Small intestine (tissue), 16 donors: ENCODE measurements at places on chromosomes 1 and 21.

DNA sequence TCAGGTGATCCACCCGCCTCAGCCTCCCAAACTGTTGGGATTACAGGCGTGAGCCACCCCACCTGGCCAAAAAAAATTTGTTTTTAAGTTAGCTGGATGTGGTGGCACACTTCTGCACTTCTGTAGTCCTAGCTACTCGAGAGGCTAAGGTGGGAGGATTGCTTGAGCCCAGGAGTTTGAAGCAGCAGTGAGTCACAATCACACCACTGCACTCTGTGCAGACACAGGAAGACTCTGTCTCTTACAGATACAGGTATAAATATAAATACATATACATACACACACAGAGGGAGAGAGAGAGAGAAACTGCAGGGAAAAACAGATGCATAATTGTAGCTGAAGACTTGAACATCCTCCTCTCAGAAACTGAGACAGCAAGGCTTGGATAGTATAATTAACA is 34.8 kb upstream of the EPS15 start:
- DNase-seq = no peak

- no peak for DNase-seq
These were observed 561 bp upstream of the COQ8A start for GRCh38 chr1:226939438-226940028.

DNA sequence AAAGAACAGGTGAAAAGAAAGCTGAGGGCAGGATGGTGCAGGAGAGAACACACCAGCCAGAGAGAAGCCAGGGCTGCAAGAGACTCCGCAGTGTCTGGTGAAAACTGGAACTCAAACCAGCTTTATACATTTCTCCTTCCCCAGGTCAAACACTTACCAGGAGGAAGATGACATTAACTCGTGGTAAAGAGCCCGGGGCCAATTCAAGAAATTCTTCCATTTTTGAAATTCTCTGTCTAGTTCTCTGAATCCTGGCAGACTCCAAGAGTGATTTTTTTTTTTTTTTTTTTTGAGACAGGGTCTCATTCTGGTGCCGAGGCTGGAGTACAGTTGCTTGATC is 25.8 kb upstream of the SIPA1L2 start:
- DNase-seq = no peak

DNA sequence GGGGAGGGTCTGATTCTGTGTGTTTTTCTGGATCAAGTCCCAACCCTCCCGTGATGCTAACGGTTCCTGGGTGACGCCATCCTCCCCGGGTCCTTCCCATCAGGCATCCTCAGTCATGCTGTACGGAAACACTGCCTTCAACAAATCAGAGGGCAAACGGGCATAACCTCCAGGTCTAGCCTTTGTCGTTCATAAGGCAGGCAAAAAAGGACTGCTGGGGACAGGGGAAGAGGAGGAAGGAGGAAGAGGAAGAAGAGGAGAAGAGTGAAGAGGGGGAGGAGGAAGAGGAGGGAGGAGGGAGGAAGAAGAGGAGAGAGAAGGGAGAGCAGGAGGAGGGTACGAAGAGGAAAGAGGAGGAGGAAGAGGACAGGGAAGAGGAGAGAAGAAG is 84.4 kb downstream of the ITPKB start:
- no peak for DNase-seq

DNA sequence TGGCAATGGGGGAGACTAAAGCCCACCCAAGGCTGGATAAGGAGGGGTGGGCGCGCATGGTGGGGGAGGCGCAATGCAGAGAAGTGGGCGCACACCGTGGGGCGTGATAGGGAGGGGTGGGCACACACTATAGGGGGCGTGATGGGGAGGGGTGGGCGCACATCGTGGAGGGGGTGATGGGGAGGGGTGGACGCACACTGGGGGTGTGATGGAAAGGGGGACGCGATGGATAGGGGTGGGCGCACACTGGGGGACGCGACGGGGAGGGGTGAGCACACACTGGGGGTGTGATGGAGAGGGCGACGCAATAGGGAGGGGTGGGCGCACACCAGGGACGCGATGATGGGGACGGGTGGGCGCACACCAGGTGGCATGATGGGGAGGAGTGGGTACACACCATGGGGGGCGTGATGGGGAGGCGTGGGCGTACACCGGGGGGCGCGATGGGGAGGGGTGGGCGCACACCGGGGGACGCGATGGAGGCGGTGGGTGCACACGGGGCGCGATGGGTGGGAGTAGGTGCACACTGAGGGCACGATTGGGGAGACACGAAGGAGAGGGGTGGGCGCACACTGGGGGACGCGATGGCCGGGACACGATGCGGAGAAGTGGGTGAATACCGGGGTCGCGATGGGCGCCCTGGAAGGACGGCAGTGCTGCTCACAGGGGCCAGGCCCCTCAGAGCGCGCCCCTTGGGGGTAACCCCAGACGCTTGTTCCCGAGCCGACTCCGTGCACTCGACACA is 929 bp downstream of the SUMO3 start:
- DNase-seq = no peak

DNA sequence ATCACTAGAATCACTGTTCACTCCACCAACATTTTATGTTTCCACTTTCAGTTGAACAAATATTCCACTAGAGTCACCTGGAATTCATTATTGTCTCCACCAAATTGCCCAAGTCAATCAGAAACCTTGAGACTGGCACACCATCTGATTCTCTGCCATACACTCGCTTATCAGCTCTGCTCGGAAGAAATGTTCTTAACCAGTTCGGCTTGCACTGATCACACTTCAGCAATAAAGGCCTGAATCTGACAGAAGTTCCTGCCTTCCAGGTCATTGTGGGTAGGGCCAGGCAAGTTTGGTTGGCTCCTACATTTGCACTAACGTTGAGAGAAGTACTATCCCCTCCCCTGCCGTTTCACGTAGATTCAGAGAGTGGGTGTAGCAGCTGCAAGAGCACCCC is 10.0 kb downstream of the TPM3 start:
- DNase-seq = peak; percentile 77

DNA sequence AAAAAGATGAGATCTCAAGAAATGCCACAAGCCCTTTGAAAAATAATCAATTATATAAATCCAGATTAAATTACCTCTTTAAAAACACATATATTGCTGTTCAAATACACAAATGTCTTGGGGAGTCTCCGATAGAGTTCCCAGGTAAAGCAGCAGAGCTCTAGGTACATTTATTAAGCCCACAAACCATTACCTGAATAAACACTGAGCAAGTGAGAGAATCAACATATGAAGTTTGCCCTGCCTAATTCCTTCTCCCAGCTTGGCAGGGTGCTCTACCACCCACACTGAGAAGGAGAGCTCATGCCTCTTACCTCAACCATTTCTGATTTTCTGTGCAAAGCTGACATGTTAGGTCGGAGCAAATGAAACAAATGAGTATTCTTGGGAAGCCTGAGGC is 402.4 kb downstream of the KCNH1 start:
- no peak for DNase-seq

DNA sequence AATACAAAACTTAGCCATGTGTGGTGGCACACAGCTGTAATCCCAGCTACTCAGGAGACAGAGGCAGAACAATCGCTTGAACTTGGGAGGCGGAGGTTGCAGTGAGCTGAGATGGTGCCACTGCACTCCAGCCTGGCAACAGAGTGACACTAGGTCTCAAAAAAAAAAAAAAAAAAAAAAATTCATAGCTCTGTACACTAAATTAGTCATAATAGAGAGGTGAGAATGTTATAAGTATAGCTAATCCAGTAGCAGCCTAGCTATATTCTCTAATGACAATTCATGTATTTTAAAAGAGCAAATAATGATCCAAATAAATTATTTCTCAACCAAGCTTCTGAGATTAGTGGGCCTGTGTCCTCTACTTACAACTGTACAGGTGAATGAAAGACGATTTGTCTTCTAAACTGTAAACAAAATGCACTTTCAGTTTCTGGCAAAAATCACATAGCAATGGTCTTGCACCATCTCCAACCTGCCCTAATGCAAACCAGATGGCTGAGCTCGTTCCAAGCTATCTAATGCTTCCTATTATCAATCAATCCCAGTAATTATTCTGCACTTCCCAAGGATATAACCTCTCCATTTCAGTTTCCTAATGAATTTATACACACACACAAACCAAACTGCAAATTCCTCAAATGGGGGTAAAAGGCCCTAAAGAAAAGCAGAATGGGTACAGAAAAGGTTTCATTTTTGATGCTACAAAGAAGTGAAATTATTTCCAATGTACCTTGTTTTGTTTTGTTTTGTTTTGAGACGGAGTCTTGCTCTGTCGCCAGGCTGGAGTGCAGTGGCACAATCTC is 56.5 kb downstream of the GATAD2B start:
- DNase-seq = no peak

- no peak for DNase-seq
These were observed 276.0 kb downstream of the ASTN1 start for GRCh38 chr1:176888471-176889032.

DNA sequence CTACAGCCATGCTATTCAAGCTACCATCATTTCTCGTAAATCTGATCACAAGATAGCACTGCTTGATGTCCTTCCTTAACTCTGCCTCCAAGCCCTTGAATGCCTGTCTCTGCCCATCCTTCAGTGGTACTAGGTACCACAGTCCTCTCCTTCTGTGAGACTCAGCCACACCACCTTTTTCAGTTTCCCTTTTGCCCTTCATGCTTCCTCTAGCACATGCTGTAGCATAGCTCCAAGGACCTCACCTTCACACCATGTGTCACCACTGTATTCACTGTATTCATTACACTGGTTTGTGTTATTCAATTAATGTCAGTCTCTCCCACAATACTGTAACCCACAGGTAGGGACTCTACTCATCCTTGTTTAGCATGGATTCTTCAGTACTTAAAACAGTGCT is 8.0 kb upstream of the TP53BP2 start:
- no peak for DNase-seq

DNA sequence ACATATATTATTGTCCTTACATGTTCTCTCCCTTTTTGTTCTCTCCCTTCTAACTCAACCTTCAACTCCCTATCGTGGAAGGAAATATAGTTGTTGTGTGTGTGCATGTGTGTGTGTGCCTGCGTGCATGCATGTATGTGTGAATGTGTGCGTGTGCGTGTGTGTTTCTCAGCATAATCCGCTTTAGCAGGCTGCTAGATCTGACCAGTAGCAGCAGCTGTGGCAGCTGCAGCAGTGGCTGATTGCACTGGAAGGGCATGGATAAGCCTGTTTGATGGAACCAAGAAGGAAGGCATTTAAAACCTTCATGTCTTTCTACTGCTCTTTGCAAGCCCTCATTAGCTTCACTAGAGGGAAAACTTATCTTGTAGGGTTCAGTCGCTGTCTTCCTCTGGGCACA is 65.6 kb upstream of the IRF2BP2 start:
- no peak for DNase-seq

GRCh38 chr1:40837601-40838000 is 24.6 kb downstream of the CITED4 start:
- DNase-seq = no peak

DNA sequence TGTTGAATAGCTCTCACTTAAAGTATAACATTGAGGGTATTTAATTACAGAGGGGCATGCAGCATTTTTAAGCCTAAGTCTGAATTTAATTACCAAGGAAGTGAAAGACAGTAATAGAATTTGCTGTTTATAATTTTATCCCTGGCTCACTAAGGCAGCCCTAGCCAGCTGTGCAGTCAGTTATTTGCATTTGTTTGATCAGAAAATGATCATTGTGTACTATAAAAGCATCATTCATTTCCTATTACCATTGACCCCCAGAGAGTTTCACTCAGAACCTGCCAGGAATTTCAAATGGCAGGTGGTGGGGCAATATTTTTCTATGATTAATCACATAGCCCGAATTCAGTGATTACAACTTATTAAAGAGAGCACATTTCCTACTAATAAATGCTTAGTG is 277.1 kb upstream of the KAZN start:
- DNase-seq = no peak

GRCh38 chr1:221344693-221345092 is 397.2 kb downstream of the DUSP10 start:
- no peak for DNase-seq

GRCh38 chr21:18318156-18318555 is 73.5 kb downstream of the CHODL start:
- peak; percentile 2 for DNase-seq

DNA sequence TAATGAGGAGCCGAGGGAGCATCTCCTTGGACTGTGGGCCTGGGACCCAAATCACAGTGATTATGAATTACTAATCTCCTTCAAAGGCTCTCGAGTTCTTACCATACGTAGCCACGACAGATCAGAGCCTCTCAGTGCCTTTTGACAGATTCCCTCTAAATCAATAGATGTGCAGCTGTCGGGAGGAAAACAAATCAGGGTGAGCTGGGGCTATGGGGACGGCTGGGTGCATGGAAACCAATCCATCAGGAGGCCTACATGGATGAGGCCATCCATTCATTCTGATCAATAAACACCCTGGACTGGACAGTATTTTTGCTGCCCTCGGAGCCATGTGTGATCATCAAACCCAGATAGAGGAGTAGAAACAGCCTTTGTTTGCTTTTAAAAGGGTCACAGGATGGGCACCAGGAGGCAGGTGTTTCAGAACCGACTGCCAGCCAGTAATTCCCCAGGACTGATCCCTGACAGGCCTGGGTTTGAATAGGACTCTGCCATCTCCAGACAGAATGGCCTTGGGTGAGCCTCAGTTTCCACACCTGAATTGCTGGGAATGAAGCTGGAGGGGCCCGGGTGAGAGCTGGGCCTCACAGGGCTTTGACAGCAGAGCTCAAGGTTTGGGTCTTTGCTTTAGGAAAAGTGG is 532.8 kb downstream of the MATN1 start:
- no peak for DNase-seq
